ENCODE measurements at places on chromosomes 11 and 22. TPM values are rescaled to one million over a fixed set of nuclear protein-coding genes. Genes with fewer than 3 reads are reported as not detected.

The KIF18A gene
- 2.6 TPM for total RNA-seq

The NECTIN1 gene
- 2.8 TPM for total RNA-seq

The ART5 gene
- total RNA-seq: not detected

The TSSK2 gene
- total RNA-seq: not detected

The SCO2 gene
- total RNA-seq: 1.6 TPM

The KRTAP5-2 gene
- total RNA-seq: not detected

The ART1 gene
- not detected for total RNA-seq

The OR8D4 gene
- total RNA-seq: not detected

The ZC3H12C gene
- total RNA-seq: 15.1 TPM

The LRRC10B gene
- total RNA-seq: not detected

The ARHGAP32 gene
- 9.3 TPM for total RNA-seq

The SLC6A5 gene
- under 0.01 TPM for total RNA-seq

The SCUBE1 gene
- total RNA-seq: 5.0 TPM

The TPBGL gene
- not detected for total RNA-seq

The DRAP1 gene
- 245 TPM for total RNA-seq

The CALCA gene
- total RNA-seq: not detected

The TTLL1 gene
- total RNA-seq: 16.9 TPM

The LRRC56 gene
- 0.85 TPM for total RNA-seq

The SLC22A9 gene
- not detected for total RNA-seq

The APOL3 gene
- 14.0 TPM for total RNA-seq

The ADAMTS8 gene
- 0.28 TPM for total RNA-seq

The FOLH1 gene
- total RNA-seq: 0.14 TPM

The F2 gene
- total RNA-seq: 0.18 TPM

The DRG1 gene
- 85.8 TPM for total RNA-seq

The YWHAH gene
- total RNA-seq: 41.1 TPM

The HORMAD2 gene
- total RNA-seq: under 0.01 TPM

The MSANTD2 gene
- total RNA-seq: 5.7 TPM

The TBX10 gene
- not detected for total RNA-seq

The GAS2 gene
- 0.65 TPM for total RNA-seq

The CBLIF gene
- not detected for total RNA-seq

The GSTT4 gene
- total RNA-seq: not detected

The MAFF gene
- total RNA-seq: 19.9 TPM

The PRAME gene
- not detected for total RNA-seq

The VSIG10L2 gene
- total RNA-seq: 0.14 TPM

The OR5D18 gene
- not detected for total RNA-seq

The OR6T1 gene
- total RNA-seq: not detected

The STIM1 gene
- total RNA-seq: 40.2 TPM

The OR52E8 gene
- not detected for total RNA-seq

The GLYATL1 gene
- total RNA-seq: 0.57 TPM

The NPAT gene
- total RNA-seq: 7.7 TPM

The DESI1 gene
- total RNA-seq: 9.0 TPM

The WBP2NL gene
- total RNA-seq: 0.46 TPM

The DCHS1 gene
- 5.2 TPM for total RNA-seq

The TRIM49D1 gene
- not detected for total RNA-seq

The VEGFB gene
- total RNA-seq: 24.4 TPM

The CARD10 gene
- total RNA-seq: 1.5 TPM

The RFPL1 gene
- total RNA-seq: not detected

The CELSR1 gene
- 0.14 TPM for total RNA-seq

The HBB gene
- total RNA-seq: not detected

The OR10A2 gene
- not detected for total RNA-seq

The MRPL49 gene
- 41.3 TPM for total RNA-seq

The ANAPC15 gene
- 23.5 TPM for total RNA-seq

The KREMEN1 gene
- total RNA-seq: 15.4 TPM

The CD81 gene
- 170 TPM for total RNA-seq

The TMEM41B gene
- total RNA-seq: 65.0 TPM

The TRIM22 gene
- 82.2 TPM for total RNA-seq

The GPR83 gene
- under 0.01 TPM for total RNA-seq
